SW480 (cell line): ENCODE measurements at places on chromosomes 16 and 17.

- no peak for DNase-seq
Observed at GRCh38 chr17:59547131-59547915, 18.1 kb upstream of the DHX40 start.

- DNase-seq: no peak
Observed at GRCh38 chr17:42373896-42374295, 14.3 kb downstream of the STAT3 start.

DNA sequence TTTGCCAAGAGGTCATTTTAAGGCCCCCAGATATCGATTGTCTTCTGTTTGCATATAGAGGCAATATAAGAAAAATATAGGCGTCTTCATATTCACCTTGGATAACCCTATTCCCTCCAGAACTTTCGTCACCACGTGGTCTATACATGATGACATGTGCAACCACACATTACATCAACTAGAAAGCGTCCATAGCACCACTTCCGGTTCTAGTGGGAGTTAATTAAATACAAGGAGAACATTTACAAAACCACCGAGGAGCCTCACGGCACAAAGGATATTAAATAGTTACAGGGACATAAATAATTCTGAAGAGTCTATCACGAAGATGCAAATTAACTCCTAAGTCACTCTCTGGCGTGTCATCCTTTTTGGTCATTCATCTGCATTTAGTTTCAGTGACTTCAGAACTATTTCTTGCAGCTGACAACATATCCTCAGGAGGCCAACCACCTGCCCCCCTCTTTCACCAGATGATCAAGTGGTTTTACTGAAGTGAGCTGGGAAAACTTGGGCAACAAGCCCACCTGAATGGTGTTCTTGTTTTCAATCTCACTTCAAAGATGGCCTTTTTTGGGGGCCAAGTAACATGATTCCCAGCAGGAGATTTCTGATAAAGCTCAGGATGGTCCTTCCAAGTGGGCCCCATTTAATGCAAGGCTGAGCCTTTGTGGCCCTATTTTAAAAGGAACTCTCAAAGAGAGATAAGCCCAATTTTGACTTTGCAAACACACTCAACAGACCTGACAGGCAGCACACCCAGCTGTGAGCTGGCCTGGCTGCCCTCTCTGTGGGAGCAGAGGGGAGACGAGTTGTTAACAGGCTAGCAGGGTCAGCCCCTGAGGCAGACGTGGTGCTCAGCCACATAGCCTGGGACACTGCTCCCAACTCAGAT is 15.3 kb downstream of the CMTM3 start:
- no peak for DNase-seq

- DNase-seq: no peak
Observed at GRCh38 chr16:89315271-89315670, 97.8 kb downstream of the ZNF778 start.

DNA sequence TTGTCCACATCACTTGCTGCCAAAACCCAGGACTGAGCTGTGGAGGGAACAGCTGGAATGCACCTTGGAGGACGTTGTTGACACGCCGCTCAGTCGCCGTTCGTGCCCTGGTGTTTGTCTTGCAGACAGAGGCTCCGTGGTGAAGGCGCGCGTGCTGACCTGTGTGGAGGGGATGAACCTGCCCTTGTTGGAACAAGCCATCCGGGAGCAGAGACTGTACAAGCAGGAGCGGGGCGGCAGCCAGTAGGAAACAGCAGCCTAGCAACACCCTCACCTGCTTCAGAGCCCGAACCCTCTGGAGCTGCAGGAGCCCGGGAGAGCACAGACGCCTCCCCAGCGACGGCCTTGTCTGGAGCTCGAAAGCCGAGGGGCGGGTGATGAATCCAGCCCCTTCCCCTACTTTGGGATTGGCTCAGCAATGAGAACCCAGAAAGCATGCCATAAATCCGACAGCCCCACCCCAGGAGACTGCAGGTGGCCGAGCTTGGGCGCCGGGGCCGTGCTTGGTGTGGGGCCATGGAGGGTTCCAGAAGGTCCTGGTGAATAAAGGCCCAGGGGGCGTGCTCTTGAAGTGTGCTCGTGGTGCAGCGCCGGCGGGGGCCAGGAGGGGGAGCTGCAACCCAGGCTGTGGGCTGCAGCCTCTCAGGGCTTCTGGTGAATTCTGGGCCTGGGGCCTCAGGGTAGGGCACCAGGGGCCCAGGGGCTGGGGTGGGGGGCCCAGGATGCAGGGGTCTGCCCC is 470 bp upstream of the CDK3 start:
- no peak for DNase-seq

GRCh38 chr17:31570951-31571892 is 179.7 kb downstream of the RAB11FIP4 start:
- no peak for DNase-seq

GRCh38 chr17:80883831-80884735 is 107.6 kb upstream of the CHMP6 start:
- DNase-seq: no peak
